BE2C (cell line): ENCODE measurements at places on chromosomes 11 and 22.

DNA sequence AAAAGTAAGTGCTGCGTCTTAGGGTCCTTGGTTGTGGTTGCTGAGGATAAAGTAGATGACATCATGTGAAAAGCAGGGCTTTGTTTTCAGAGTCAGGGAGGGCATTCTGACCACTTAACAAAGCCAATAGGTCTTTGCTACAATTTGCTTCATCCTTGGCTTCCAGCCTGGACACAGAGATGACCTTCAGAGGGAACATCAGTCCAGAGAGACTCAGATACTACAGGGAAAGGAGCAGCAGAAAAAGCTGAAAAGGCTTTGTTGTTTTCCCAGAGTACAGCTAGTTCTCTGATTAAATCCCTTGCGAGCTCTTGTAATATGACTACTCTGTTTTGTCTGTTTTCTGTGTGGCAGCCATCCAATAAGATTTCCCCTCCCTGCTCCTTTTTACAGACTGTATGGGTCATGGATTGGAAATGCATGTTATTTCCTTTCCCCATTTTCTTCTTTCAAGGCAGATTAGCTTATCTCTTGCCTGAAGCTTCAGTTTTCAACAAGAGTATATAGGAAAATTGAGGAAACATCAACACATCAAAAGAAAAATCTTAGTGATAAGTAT is 31.9 kb downstream of the ATG13 start:
- no peak for DNase-seq

- DNase-seq, result no peak
Measured at GRCh38 chr11:103499710-103500340, 390.6 kb downstream of the DYNC2H1 start.

- no peak for DNase-seq
Measured at GRCh38 chr11:13061294-13061990, 52.3 kb downstream of the RASSF10 start.

GRCh38 chr11:113533425-113533698 is 58.2 kb upstream of the DRD2 start:
- DNase-seq, result peak; percentile 22

- DNase-seq, result no peak
Measured at GRCh38 chr11:30346068-30346688, 23.3 kb downstream of the ARL14EP start.
